NCI-H2081 treated with DMSO at 0.1 percent for 48 hours (cell line): ENCODE measurements at places on chromosomes 16 and 17.

DNA sequence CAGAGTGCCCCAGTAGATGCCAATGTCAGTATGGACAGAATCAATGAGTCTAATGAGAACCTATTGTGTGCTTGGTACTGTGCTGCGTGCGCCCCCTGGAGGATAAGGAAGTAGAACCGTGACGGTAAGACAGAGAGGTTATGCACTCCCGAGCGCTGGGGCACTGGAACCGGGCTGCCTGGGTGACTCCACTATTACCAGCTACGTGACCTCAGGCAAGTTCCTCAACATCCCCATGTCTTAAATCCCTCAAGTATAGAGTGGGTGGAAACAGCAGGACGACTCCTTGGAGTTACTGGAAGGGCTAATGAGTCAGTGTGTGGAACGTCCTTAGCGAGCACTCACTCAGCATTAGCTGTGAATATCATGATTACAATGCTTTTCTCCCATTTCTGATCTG, 16.2 kb downstream of the CHST4 start:
- DNase-seq: no peak

DNA sequence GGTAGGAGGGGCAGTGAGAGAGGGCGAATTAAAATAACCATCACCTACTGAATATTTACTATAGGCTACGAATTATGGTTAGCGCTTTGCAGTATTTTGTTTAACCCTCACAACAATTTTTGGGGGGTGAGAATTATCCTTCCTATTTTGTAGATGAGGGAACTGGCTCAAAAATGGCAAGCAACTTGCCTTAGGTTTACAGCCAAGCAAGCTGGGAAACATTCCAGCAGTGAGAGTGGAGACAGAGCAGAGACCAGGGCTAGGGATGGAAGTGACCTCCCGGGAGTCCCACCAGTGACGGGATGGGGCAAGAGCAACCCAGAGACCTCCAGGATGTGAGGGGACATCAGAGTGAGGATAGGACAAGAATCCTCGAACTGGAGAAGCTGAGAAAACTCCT, 352 bp upstream of the VMO1 start:
- DNase-seq: no peak

DNA sequence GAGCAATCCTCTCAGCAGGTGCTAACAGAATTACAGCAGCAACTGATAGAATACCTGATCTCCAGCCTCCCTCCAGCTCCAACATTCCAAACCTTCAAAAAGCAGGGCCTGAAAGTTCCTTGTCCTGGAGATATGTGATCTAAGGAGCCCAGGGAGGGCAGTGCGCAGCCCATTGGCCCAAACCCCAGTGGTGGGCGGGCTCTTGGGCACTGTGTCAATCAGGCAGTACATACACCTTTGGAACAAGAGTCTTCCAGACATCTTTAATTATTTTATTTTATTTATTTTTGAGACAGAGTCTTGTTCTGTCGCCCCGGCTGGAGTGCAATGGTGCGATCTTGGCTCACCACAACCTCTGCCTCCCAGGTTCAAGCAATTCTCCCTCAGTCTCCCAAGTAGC, 24.2 kb downstream of the SLC12A3 start:
- DNase-seq: no peak

DNA sequence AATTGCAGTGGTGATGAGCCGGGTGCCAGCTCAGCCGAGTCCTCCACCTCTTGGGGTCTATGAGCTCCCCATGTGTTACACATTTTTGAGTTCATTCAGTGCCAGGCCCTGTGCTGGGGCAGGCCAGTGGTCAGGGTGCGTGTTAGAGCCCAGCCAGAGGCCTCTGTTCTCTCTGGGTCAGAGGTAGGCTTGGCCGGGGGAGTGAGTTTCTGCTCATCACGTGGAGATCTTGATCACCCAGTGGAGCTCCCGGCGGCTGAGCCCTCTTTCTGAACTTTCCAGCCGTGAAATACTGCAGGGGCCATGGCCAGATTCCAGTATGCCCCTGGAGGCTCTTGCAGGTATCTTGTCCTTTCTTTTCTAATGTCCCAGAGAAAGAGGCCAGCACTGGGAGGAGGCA, 93.0 kb downstream of the RAP1GAP2 start:
- DNase-seq: no peak

- DNase-seq: no peak
These were observed 53.1 kb downstream of the MRM3 start for GRCh38 chr17:835263-835662.

GRCh38 chr17:36667922-36668321, 66.5 kb downstream of the MRM1 start:
- no peak for DNase-seq

GRCh38 chr17:58615768-58616659, 75.8 kb downstream of the TEX14 start:
- no peak for DNase-seq
